Progenitor cell of endocrine pancreas (in vitro differentiated cells): ENCODE measurements at places on chromosomes 7 and 10. TPM values are rescaled to one million over a fixed set of nuclear protein-coding genes. Genes with fewer than 3 reads are reported as not detected.

GRCh38 chr10:43237631-43238446 is 29.0 kb downstream of the RASGEF1A start:
- no peaks in the 10 kb centered on the region for H3K36me3 ChIP-seq
- H3K4me3 ChIP-seq: no peak overlapping the region
- H3K27ac ChIP-seq: no peak overlapping the region
- H3K4me1 ChIP-seq: no peaks in the 10 kb centered on the region
- peaks cover 34% of the 10 kb centered on the region for H3K27me3 ChIP-seq

DNA sequence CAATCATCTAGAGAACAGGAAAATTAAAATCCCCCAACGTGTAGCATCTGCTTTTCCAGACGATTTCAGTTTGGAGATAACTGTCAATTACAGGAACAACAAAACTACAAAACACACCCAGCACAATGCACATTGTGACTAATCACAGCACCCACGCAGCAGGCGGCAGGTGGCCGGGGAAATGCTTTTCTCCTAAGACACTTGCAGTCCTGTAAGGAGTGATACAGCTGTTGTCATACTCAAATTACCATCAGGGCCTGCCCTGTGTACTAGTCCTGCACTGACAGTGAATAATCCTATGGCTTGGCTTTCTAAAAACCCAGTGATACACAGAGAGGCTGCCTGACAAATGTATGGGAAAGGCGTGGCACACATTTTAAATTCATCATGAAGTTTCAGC is 37.8 kb downstream of the COBL start:
- no peak overlapping the region for H3K27ac ChIP-seq
- H3K36me3 ChIP-seq: peaks cover 2% of the 10 kb centered on the region
- no peak for DNase-seq
- H3K4me1 ChIP-seq: peaks cover 43% of the 10 kb centered on the region
- peaks cover 30% of the 10 kb centered on the region for H3K27me3 ChIP-seq
- no peak overlapping the region for H3K4me3 ChIP-seq

GRCh38 chr7:3464900-3465622 is 164.0 kb downstream of the SDK1 start:
- DNase-seq: no peak
- H3K4me1 ChIP-seq: peaks cover 5% of the 10 kb centered on the region
- H3K27ac ChIP-seq: no peak overlapping the region

GRCh38 chr7:134865001-134865845 is 85.8 kb downstream of the CALD1 start:
- peaks cover 8% of the 10 kb centered on the region for H3K36me3 ChIP-seq
- peaks cover 60% of the 10 kb centered on the region for H3K4me1 ChIP-seq
- H3K4me3 ChIP-seq: no peak overlapping the region
- H3K27ac ChIP-seq: peak overlapping the region; percentile 65

DNA sequence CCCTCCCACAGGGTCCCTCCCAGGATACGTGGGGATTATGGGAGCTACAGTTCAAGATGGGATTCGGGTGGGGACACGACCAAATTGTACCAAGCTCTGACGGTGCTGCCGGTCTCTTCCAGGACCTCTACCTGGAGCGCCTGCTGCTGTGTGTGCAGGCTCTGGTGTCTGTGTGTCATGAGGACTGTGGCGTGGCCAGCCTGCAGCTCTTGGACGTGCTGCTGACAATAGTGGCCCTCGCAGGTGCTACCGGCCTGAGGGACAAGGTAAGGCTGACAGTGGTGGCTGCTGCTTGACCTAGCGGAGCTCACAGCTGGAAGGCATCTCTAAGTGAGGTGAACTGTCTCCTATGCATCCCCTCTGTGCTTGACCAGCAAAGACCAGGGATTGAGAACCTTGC is 34.5 kb upstream of the PRKAR1B start:
- H3K27ac ChIP-seq: no peak overlapping the region
- H3K36me3 ChIP-seq: peaks cover 11% of the 10 kb centered on the region
- no peaks in the 10 kb centered on the region for H3K4me1 ChIP-seq
- DNase-seq: no peak
- H3K4me3 ChIP-seq: no peak overlapping the region

GRCh38 chr7:121797657-121798452 is 75.1 kb upstream of the PTPRZ1 start:
- no peaks in the 10 kb centered on the region for H3K36me3 ChIP-seq
- no peak for DNase-seq
- no peaks in the 10 kb centered on the region for H3K27me3 ChIP-seq
- peaks cover 6% of the 10 kb centered on the region for H3K4me1 ChIP-seq
- peak overlapping the region; percentile 58 for H3K27ac ChIP-seq

- no peak overlapping the region for H3K4me3 ChIP-seq
- H3K27ac ChIP-seq: no peak overlapping the region
- H3K36me3 ChIP-seq: no peaks in the 10 kb centered on the region
- H3K27me3 ChIP-seq: no peaks in the 10 kb centered on the region
- no peak for DNase-seq
These were observed 151.0 kb upstream of the NEBL start for GRCh38 chr10:21048068-21048467.

GRCh38 chr7:29281782-29282541 is 87.4 kb downstream of the CHN2 start:
- peaks cover 2% of the 10 kb centered on the region for H3K36me3 ChIP-seq
- H3K27ac ChIP-seq: no peak overlapping the region
- H3K4me3 ChIP-seq: no peak overlapping the region
- H3K4me1 ChIP-seq: peaks cover 8% of the 10 kb centered on the region
- peaks cover 3% of the 10 kb centered on the region for H3K27me3 ChIP-seq

GRCh38 chr7:31695859-31696614 is 9.0 kb downstream of the PPP1R17 start:
- H3K27me3 ChIP-seq: peaks cover 18% of the 10 kb centered on the region
- DNase-seq: no peak
- peaks cover 7% of the 10 kb centered on the region for H3K4me1 ChIP-seq
- no peaks in the 10 kb centered on the region for H3K36me3 ChIP-seq
- H3K27ac ChIP-seq: no peak overlapping the region

- DNase-seq: no peak
- no peaks in the 10 kb centered on the region for H3K27me3 ChIP-seq
- H3K27ac ChIP-seq: peak overlapping the region; percentile 94
- peaks cover 5% of the 10 kb centered on the region for H3K36me3 ChIP-seq
- H3K4me1 ChIP-seq: peaks cover 56% of the 10 kb centered on the region
These were observed 6.8 kb downstream of the DLG5 start for GRCh38 chr10:77919713-77920108.

- DNase-seq: no peak
- no peak overlapping the region for H3K4me3 ChIP-seq
- H3K36me3 ChIP-seq: no peaks in the 10 kb centered on the region
- no peaks in the 10 kb centered on the region for H3K4me1 ChIP-seq
These were observed 1.4 kb upstream of the MUC17 start for GRCh38 chr7:101018271-101019167.

DNA sequence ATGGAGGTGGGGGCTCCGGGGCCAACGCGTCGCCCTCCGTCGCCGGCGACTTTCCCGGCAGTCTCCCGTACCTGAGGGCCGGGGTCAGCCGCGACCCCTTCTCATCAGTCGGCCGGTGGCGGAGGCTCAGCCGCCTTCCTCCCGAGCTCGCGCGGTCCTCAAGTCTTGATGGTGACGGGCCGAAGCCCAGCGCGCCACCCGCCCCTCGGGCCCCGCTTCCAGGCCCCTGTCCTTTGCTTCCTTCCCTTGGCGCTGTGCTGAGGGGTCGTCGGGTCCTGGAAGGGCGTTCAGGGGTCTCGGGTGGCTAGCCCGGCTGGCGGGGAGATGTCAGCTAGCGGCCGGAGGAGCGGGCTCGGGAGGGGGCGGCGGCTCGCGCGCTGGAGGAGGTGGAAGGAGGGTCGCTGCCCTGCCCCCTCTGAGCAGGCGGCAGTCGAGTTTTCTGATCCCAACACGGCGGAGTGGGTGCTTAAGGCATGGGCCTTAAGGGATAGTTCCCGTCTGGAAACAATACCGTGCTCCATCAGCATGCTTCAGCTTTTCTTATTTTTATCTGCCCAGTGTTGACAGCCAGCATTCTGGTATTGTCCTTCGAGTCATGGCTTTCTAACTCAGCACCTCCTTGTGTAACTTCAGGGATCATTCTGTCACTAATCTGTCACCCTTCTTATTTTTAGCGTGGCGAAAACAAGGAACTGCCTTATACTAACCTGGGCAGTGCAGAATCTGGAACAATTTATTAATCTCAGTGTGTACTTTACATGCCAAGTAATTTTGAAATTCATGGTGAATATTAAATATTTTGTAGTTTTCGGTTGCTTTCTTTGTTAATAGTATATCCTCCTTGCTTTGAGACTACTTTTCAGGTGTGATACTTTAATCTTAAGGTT is 748 bp downstream of the PHTF2 start:
- H3K36me3 ChIP-seq: no peaks in the 10 kb centered on the region
- peaks cover 26% of the 10 kb centered on the region for H3K4me1 ChIP-seq
- peak overlapping the region; percentile 97 for H3K4me3 ChIP-seq
- no peaks in the 10 kb centered on the region for H3K27me3 ChIP-seq

GPR26 gene
- not detected in 2 replicates for total RNA-seq

GJD4 gene
- total RNA-seq: 0.24 TPM in 1 of 2 replicates, not detected in the other
